Thyroid gland (tissue), 4 donors: ENCODE measurements at places on chromosomes 4 and X.

DNA sequence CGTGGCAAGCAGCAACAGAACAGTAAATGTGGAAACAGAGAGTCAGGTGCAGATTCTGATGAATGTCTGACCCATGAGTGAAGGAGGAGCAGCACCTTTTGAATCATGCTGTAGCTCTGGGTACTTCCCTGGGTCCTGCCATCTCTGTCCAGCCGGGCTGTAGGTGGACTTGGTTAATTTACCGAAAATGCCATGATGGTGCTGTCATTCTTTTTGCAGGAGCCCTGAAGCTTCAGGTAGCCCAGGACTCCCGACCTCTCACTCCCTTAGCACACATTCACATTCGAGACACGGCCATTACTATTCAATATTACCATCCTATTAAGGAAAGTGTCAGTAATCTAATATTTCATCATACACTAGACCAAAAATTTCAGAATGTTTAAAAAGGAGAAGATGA, 320.9 kb downstream of the STK32B start:
- no peak for DNase-seq

GRCh38 chrX:148540671-148541583, 40.5 kb downstream of the AFF2 start:
- no peak for DNase-seq

- DNase-seq = no peak
Measured at GRCh38 chr4:10677796-10678497, 6.6 kb downstream of the CLNK start.

GRCh38 chrX:17086317-17086716, 139.9 kb downstream of the REPS2 start:
- DNase-seq = no peak

DNA sequence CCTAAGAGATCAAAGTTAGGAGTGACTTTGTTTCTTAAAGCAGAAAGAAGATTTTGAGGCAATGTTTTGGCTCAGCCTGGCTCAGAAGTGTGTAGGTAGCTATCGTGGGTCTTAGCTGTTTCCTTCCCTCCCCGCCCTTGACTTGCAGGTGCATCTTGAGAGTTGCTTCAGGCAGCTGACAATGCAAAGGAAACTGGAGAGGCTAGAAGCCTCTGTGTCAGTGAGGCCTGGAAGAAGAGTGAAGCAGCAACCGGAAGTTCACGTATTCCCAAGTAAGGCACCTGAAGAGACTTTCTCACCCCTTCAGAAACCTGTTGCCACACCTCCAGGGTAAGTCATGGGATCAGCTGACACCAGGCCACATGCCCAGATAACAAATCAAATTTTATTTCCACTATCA, 10.6 kb upstream of the XKRX start:
- DNase-seq = no peak

DNA sequence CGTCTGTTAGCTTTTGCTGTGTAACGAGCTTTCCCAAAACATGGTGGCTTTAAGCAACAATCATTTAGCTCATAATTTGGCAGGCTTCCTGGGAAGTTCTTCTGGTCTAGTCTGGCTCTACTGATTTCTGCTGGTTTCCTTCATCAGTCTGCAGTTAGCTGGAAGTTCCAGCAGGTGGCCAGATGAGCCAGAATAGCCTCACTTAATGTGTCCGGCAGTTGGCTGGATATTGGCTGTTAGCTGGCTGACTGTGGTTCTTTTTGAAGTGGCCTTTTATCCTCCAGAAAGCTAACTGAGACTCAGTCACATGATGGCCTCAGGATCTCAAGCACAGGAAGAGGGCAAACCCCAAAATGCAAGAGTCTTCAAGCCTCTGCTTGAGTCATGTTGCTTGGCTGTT, 34.9 kb downstream of the FTHL17 start:
- DNase-seq = peak; percentile 48

DNA sequence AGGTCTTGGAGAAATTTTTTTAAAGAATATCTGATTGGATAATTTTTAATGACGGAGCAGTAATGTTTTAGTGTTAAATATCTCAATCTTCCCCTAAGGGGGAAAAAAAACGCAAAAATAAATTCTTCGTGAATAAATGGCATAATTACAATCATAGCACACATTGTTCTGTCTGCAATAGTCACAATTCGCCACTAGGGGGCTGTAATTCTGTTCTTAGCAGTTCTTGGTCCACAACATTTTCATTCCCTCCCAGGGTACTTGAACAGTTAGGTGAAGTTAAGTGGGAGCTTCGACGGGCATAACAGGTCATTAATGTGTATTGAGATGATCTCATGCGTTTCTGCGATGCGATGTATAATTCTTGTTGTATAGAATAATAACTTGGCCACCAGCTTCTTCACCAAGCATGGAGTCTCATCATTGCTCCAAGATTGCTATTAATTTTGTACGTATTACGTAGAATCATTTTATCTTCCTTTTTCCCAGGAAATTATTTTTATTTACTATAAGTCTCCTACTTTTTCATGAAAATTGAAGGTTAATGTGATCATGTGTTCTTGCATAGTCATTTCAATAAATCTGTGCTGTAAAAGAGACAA, 27.2 kb downstream of the HTR2C start:
- peak; percentile 19 for DNase-seq

DNA sequence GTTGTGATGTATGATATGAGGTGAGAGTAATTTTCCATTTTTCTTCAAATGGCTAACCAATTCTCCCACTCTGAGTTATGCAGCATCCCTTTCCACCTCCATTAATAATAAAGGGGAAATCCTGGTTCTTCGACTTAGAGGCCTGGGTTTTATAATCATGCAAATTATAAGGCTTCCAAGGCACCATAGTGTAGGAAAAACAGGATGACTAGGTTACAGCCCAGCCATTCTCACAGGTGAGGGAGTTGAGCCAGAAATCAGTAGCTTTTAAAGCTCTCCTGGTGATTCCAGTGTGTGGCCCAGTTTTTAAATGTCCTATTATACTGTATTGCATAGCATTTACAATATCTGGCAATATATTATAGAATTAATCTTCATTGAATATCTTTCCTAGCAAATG, 203.1 kb downstream of the ARHGEF9 start:
- no peak for DNase-seq

- no peak for DNase-seq
Measured at GRCh38 chr4:188023682-188024081, 28.1 kb downstream of the ZFP42 start.

- DNase-seq = no peak
Measured at GRCh38 chrX:155864655-155865054, 16.5 kb upstream of the VAMP7 start.

DNA sequence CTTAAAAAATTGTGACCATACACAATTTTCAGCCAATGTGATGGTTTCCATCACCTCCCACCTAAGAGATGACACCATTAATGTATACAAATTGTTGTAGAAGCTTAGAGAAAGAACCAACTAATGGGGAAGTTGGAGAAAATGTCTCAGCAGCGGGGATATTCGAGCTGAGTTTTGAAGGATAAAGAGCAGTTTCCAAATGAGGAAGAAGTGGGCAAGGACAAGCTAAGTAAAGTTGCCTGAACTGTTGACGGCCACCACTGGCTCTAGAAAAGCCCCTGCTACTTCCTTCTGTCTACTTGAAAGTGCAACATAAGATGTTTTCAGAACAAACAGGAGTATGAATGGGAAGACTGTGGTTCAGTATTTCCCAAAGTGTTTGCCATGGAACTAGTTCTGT, 92.0 kb downstream of the CHRNA9 start:
- DNase-seq = no peak

- no peak for DNase-seq
Measured at GRCh38 chrX:121389976-121390714, 342.7 kb downstream of the GLUD2 start.

DNA sequence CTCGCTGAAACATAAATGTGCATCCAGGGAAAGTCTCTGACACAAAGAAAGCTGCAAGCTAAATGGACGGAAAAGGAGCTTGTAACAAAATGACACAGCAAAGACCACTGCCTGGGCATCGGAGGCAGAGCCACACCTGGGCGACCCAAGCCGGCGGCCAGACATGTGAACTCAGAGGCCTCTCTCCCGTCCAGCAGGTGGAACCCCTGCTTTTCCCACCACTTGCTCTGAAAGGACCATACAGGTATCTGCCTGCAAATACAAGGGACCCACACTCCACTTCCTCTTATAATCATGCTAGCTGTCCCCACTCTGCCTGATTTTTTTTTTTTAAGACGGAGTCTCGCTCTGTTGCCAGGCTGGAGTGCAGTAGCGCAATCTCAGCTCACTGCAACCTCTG, 12.0 kb downstream of the CPLX1 start:
- no peak for DNase-seq

DNA sequence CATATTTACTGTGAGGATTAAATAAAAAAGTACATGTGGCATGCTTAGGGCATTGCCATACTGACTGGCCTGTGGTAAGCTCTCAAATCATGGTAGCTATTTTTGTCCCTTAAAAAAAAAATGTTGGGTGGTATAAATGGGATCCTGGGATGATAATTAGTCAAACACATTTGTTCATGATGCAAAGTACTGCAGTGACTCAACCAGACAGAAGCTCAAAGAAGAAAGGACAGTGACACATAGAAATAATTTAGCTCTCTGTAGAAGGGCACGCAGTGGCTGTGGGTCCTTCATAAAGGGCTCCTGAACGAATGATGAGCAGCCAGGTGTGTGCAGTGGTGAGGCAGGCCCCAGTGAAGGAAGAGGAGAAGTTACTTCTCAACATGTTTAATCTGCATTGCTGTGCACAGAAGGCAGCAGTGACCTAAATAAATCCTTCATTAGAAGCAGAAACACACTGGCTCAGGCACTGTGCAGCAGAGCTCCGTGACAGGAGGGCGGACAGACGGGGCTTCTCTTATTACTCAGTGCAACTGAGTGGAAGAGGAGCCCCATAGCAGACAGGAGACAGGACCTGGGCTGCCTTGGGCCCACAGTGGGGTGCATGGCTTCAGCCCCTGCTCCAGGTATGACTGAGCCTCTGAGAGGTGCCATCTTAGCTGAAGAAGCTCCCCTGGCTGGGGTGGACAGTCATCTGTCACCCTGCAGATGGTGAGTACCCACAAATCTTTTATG, 20.3 kb downstream of the HS3ST1 start:
- DNase-seq = no peak

DNA sequence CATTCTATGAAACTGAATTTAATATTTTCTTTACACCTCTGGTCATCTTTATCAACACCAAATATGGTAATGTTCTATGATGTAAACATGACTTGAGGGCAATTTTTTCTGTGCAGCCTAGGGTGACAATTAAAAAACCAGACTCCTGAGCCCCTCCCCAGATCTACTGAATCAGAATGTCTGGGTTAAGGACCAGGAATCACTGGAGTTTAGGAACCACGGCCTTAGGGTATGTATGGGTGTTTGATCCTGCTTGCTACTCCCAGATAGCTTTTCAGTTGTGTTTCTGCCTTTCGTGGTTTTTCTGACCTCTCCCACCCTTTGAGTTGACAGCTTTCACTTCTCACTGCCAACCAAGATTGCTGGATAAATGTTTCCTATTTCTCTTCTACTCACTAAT, 332.2 kb downstream of the DHX15 start:
- no peak for DNase-seq

GRCh38 chr4:155479835-155480234, 103.1 kb upstream of the MAP9 start:
- no peak for DNase-seq
